ENCODE measurements at places on chromosomes 3 and 15.

GRCh38 chr3:49629451-49629850, 44.7 kb upstream of the APEH start:
- DNase-seq: no peak

GRCh38 chr15:41396111-41396510, 6.2 kb downstream of the NDUFAF1 start:
- DNase-seq: no peak

DNA sequence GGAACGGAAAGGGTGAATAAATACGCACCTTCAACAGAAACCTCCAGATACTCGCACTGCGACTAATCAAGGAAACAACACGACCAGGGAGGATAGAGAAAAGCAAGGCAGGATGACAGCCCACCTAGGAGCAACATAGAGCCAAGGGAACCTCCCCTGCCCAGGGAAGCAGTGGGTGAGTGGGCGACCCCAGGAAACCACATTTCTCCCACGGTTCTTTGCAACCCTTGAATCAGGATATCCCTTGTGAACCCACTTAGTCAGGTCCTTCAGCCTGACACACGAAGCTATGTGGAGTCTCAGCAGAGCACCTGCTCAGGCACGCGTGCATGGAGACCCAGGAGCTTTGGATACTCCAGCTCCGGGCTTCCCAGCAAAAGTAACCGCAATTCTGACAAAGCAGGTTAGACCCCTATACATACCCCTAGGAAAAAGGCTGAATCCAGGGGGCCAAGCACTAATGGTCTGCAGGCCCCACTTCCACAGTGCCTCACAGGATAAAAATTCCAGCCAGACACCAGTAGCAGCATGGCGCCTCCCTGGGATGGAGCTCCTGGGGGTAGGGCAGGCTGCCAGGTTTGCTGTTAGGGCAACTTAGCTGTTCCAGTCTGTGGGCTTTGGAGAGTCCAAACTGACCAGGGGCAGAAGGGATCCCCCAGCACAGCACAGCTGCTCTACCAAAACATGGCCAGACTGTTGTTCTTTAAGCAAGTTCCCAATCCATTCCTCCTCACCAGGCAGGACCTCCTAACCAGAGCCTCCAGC, 38.4 kb upstream of the PXYLP1 start:
- DNase-seq: no peak

DNA sequence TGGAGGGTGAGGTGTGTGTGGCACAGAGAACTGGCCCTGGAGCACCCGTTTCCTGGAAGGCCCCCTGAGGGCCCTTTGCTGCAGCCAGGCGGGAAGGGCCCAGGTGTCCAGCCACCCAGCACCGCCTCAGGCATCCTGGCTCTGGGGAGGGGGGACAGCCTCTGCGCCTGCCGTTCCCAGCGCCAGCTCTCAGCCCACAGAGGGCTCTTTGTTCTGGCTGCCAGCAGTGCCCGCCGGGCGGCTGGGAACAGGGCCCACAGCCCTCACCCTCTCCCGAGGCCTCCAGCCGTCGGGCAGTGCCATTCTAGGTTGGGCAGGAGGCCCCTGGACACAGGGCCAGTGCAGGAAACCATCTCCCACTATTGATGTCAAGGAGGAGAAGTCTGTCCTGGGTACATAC, 8.3 kb downstream of the SLC38A3 start:
- no peak for DNase-seq

- DNase-seq: no peak
These were observed 24.0 kb upstream of the SLC24A5 start for GRCh38 chr15:48096813-48097212.

DNA sequence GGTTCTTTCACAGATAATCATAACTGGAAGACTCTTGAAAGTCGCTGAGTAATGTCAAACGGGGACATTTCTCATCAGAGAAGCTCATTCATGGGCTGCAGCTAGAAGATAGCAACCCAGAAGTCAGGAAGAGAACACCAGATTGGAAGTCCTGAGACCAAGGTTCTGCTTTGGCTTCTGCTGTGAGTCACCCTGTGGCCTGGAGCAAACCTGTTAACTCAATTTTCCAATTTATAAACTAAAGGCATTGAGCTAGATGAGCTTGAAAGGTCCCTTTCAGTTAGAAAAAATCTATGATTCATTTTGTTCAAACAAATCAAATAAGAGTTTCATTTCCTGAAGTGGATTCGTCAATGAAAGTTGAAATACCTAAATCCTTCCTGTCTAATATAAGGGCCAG, 402.2 kb downstream of the EPHB1 start:
- DNase-seq: no peak

GRCh38 chr3:10974746-10975375, 17.7 kb upstream of the SLC6A1 start:
- DNase-seq: no peak

- DNase-seq: no peak
These were observed 18.9 kb upstream of the RPL29 start for GRCh38 chr3:52014613-52015012.

- no peak for DNase-seq
These were observed 321.5 kb upstream of the CTNNB1 start for GRCh38 chr3:40877631-40878463.

- no peak for DNase-seq
These were observed 59.5 kb upstream of the TRPC1 start for GRCh38 chr3:142664311-142664710.

DNA sequence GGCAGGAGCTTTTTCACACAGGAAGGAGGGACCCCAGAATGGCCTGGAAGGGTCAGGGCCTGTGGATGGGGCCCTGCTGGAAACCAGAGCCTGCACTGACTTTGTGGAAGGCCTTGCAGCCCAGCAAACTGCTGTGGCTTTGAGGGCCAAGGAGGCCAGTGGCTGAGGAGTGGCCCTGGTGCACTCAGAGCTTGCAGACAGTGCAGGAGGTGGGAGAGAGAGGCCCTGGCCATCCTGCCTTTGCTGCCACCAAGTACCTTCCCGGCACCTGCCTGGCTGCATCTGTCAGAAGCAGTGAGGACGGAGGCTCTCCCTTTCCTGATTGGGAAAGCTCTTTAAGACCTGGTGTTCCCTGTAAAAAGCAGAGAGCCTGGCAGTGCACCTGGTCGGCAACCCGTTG, 6.4 kb downstream of the PSTPIP1 start:
- DNase-seq: no peak

GRCh38 chr3:159861369-159861987, 127.2 kb upstream of the IL12A start:
- no peak for DNase-seq

GRCh38 chr15:66278671-66279070, 14.7 kb upstream of the DIS3L start:
- no peak for DNase-seq

GRCh38 chr15:33138000-33138399, 56.5 kb downstream of the FMN1 start:
- no peak for DNase-seq

GRCh38 chr3:127811717-127812116, 10.6 kb downstream of the MGLL start:
- no peak for DNase-seq

GRCh38 chr15:101070502-101071273, 151.5 kb downstream of the LRRK1 start:
- DNase-seq: no peak

DNA sequence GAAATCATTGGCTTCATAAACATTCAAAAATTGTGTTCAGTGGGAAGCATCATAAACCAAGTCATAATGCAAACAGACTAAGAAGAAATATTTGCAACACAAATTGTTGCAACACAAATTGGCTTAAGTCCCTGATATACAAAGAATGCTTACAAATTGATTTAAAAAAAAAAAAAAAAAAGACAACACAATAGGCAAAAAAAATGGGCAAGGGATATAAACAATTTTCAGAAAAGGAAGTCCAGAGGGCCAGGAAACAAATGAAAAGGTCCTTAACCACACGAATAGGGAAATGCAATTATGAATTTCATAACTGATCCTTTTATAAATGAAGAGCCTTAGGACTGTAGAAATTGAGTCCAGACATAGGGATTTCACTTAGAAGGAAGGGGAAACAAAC, 98.9 kb downstream of the LRRK1 start:
- DNase-seq: no peak

DNA sequence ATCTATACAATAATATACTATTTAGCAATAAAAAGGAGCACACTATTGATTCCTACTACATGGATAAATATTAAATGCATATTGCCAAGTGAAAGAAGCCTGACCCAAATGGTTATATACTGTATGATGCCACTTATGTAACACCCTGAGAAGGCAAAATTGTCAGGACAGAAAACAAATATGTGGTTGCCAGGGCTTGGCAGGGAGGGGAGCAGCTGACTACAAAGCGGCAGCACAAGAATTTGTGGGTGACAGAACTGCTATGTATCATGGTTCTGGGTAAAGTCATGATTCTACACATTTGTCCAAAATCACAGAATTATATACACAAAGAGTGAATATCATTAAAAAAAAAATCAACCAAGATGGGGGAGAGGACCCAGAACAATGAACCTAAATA, 22.5 kb downstream of the TBC1D2B start:
- DNase-seq: no peak

GRCh38 chr15:39128746-39129145, 452.1 kb upstream of the THBS1 start:
- no peak for DNase-seq

DNA sequence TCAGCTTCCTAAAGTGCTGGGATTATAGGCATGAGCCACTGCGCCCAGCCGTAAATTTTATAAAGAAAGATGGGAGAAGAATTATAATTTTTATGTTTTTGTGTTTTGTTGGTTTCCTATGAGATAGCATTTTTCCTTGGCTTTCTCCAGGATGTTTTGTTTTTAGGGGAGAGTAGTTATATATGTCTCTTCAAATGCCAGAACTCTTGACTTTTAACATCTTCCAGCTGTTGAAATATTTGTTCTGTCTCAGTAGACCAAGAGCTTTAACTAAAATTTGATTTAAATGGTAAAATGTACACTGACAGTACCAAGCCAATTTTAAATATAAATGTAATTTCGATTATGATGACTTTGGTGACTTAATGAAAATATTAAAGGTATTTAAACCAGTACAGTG, 96.8 kb downstream of the DHX36 start:
- no peak for DNase-seq

DNA sequence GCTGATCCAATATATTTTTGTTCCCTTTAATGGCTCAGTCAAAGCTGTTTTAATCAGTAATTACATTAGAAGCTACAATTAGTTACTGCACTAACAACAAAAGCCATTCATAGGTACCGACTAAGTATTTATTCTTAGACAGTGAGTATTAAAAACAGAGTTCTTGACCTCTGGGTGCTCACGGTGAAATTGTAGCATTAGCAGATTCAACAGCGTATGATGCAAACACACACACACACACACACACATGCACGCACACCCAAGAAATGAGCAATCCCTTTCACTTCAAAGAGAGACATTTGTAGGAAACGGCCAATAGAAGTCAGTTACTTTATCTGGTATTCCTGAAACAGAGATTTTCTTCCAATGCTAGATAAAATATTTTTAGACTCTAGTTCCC, 27.0 kb upstream of the MITF start:
- DNase-seq: no peak

DNA sequence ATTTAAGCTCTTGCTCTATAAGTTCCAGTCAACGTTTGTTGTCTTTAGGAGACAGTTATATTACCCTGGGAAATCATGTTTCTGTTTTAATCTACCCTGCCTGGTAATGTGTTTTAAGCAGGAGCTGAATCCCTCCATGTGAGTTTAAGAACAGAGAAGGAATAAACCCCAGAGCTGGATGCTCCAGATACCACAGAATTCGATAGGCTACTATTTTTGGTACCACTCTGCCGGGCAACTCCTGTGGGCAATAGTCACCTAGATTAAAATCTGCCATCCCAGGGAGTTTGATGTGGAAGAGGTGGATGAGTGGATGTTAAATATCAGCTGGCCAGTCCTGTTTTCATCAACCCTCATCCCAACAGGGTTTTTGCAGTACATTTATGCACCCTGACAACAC, 20.4 kb downstream of the NUDT16 start:
- no peak for DNase-seq

DNA sequence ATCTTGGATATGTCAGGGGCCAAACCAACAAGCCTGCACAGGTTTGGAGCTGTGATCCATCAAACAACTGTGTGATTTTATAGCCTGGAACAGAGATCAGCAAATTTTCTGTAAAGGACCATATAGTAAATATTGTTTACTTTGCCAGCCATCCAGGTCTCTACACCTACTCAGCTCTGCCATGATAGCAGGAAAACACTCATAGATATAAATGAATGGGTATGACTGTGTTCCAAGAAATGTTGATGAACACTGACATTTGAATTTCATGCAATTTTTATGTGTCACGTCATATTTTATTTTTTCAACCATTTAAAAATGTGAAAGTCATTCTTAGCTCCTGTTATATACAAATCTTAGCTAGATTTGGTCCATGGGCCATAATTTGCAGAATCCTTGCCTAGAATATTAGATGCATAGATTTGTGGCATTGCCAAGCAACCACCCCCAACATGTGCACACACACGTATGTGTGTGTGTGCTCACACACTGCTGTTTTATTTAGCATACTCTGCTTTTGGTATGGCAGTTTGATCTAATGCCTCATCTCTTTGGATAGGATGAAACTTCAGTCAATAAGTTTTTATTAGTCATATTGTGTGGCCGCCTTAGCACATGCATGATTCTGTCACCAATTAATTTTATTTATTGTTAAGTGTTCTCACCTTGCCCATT, 6.4 kb downstream of the ATXN7 start:
- no peak for DNase-seq

DNA sequence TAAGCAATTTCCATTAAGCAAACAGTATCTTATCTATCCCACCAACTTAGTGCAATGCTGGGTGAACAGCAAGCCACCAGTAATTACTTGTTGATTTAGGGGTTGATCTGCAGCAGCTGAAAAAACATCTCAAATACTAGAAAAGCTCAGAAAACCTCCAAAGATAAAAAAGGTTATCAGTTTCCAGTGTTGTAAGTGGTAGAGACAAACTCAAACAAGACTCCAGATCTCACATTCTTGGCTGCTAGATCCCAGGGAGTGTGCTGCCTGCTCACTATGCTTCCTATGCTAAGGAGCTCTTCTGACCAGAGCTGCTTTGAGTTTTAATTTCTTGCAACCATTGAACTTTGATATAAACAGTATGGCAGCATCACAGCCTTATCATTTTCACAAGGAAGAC, 11.3 kb downstream of the B3GALNT1 start:
- DNase-seq: no peak

- no peak for DNase-seq
These were observed 45.9 kb downstream of the PPARG start for GRCh38 chr3:12334786-12335185.

GRCh38 chr15:58588096-58588495, 156.3 kb downstream of the LIPC start:
- DNase-seq: no peak
